Vagina (tissue), 2 donors: ENCODE measurements at places on chromosomes 4 and X.
A peak's percentile ranks its signal among the peaks of the same experiment; 100 is the strongest.

GRCh38 chr4:150140774-150141400, 62.6 kb downstream of the DCLK2 start:
- DNase-seq: no peak

DNA sequence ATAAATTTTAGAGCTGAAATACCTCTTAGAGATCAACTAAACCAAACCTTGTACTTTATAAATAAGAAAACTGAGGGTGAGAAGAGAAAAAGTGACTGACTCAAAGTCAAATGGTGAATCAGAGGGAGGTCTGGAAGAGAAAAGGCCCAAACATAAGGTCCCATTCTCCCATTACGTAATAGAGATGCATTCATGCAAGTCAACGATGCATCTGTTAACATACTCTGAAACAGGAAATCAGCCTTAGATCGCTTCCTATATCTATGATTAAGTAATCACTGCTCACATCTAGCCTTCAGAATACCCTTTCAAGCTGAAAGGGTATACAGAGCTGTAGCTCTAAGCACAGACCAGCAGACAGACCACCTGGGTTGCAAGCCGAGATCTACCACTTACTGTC, 6.5 kb downstream of the RNF150 start:
- DNase-seq: no peak

GRCh38 chr4:22202975-22203710, 254.6 kb upstream of the KCNIP4 start:
- DNase-seq: no peak

DNA sequence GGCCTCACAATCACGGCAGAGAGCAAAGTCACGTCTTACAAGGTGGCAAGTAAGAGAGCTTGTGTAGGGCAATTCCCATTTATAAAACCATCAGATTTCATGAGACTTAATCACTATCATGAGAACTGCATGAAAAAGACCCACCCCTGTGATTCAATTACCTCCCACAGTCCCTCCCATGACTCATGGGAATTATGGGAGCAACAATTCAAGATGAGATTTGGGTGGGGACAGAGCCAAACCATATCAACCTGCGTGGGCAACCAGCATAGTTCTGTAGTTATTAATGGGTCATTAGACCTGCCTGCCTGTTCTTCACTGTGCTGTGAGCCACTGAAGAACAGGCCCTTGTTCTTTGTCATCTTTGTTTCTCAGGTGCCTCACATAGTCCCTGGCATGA, 593.7 kb upstream of the BOD1L1 start:
- DNase-seq: no peak

- DNase-seq: no peak
Measured at GRCh38 chrX:39196192-39197102, 395.2 kb downstream of the MID1IP1 start.

DNA sequence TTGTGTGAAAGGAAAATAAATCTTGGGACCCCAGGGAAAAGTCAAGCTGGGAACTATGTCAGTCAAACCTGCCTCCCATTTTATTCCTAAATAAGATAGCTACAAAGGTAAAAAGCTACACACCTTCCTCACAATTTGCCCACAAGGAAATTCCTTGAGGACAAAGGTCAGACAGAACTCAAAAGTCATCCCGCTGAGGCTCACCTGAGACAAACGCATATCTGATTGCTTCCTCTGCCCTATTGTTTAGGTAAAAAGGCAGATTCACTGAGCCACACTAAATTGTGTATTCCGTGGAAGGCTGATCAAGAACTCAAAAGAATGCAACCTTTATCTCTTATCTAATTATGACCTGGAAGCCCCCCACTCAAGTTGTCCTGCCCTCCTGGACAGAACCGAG, 58.7 kb upstream of the MAML3 start:
- DNase-seq: no peak

- no peak for DNase-seq
Measured at GRCh38 chr4:39706741-39707511, 9.0 kb downstream of the UBE2K start.

GRCh38 chrX:70301716-70302115, 11.8 kb downstream of the KIF4A start:
- no peak for DNase-seq

- no peak for DNase-seq
Measured at GRCh38 chr4:150117629-150118028, 39.4 kb downstream of the DCLK2 start.

GRCh38 chr4:76997077-76997476, 47.5 kb downstream of the SEPTIN11 start:
- DNase-seq: no peak

- DNase-seq: no peak
Measured at GRCh38 chrX:63585936-63586335, 199.1 kb downstream of the ARHGEF9 start.

DNA sequence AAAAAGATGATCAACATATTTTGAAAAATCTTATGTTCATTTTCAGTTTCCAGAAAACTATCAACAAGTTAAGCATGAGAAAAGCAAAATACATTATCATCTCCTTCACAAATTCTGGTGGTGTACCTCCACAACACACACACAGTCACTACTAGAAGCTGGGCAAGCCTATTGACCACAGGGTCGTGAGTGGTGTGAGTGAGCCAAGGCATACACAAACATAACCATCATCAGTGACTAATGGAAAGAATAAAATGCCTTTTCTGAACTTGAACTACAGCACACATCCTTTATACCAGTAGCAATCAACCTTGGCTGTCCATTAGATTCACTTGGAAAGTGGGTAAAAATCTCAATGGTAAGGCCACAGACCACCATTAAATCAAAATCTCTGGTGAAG, 180.2 kb downstream of the FAM47B start:
- no peak for DNase-seq

DNA sequence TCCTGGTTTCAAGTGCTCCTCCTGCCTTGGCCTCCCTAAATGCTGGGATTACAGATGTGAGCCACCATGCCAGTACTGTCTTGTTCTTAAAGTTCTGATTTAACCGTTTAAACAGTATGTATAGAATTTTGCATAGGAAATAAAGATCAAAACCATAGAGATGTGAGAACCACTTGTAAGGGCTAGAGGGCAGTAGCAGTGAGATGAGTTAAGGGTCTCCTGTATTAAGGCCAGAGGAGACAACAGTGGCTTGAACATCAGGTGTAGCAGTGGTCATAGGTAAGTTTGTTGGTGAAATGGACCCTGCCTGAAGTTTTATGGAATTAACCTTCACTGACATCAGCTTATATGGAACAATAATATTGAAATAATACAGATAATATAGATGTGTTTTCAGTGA, 155.7 kb downstream of the SLC4A4 start:
- no peak for DNase-seq

- no peak for DNase-seq
Measured at GRCh38 chr4:16706251-16706650, 192.2 kb downstream of the LDB2 start.

- no peak for DNase-seq
Measured at GRCh38 chr4:146271466-146271865, 57.1 kb downstream of the REELD1 start.

GRCh38 chr4:53589511-53589910, 1.8 kb downstream of the LNX1 start:
- DNase-seq: no peak

DNA sequence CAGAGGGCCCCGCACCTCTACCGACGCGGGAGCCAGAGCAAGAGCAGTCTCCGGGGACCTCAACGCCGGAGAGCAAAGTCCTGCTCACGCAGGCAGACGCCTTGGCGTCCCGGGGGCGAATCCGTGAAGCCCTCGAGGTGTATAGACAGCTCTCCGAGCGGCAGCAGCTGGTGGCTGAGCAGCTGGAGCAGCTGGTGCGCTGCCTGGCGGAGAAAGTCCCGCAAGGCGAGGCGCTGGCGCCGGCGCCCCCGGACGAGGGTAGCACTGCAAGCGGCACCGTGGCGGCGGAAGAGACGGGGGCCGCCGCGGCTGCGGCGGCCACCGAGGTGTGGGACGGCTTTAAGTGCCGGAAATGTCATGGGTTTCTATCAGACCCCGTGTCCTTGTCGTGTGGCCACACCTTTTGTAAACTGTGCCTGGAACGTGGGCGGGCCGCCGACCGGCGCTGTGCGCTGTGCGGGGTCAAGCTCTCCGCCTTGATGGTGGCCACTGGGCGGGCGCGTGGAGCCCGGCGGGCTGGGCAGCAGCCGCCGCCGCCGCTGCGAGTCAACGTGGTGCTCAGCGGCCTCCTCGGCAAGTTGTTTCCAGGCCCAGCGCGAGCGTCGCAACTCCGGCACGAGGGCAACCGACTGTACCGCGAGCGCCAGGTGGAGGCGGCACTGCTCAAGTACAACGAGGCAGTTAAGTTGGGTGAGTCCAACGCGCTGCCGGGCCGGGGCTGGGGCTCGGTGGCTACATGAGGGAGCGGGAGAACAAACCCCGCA, 672 bp downstream of the LONRF3 start:
- DNase-seq: peak; percentile 74

GRCh38 chr4:187417721-187418120, 577.9 kb upstream of the ZFP42 start:
- no peak for DNase-seq

- DNase-seq: no peak
Measured at GRCh38 chr4:141346144-141346543, 125.4 kb downstream of the ZNF330 start.

GRCh38 chr4:124459941-124460310, 252.6 kb downstream of the ANKRD50 start:
- no peak for DNase-seq

DNA sequence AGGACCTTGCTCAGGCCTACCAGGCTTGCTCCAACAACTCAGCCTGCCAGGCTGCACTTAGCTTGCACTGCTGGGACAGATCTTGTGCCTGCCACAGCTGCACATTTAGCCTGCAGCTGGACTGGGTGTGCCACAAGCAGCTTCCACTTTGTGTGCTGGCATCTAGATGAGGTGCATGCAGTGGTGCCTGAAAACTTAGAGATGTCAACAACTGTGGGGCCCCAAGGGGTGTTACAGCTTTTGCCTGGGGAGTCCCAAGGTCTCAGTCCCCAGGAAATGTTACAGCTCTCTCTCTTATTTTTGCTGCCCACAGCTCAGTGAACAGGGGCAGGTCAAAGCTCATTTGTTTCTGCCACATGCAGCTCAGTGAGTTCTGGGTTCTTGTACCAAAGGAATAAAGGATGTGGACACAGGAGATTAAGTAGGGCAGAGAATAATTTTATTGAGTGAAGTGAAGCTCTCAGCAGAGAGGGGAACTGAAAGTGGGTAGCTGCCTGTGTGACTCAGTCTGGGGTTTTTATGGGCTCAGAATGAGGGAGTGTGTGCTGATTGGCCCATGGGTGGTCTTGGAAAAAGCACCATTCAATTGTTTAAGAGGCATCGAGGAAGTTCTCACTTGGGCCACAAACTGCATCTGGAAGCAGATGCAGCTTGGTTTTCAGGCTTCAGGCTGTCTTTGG, 828.3 kb downstream of the TECRL start:
- DNase-seq: no peak

DNA sequence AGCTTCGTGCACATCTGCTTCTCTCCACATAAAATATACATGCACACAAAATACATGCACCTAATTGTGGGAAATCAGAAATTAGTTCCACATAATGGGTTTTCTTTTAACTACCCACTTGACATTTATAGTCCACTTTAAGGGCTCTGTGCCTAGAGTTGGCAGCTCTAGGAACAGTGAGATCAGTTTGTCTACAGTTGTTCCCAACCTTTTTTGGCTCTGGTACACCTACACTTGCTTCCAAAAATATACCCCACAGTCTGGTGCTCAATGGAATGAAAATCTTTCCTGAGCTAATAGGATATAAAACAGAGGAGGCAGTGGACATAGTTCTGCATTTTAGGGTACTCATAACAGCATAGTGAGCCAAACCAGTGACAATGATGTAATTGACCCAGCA, 36.1 kb downstream of the HDAC8 start:
- no peak for DNase-seq

DNA sequence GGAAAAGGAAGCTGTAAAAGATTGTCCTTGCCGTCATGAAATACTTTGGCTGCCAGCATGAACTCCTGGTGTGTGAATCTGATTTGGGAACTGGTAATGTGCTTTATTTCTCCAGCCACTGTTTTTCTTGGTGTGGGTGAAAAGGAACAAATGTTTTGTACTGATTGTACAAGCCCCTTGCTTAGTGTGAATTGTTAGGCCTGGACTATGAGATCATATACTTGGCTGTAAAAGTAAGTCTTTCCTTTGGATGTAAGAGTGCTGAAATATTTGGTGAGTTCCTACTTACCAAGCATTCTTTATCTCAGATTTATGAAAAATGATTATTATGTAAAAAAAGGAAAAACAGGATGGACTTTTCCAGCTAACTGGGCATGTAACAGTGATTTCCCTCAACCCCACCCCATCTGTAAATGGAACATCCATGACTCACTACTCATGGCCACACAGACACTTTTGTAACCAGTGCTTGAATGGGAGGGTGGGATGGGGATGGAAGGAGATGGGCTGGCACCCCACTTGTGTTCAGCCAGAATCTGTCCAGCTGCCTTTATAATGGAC, 6.3 kb downstream of the FNIP2 start:
- no peak for DNase-seq

- no peak for DNase-seq
Measured at GRCh38 chr4:188934320-188934962, 795.2 kb downstream of the TRIML1 start.

- DNase-seq: no peak
Measured at GRCh38 chr4:2357821-2358745, 60.4 kb downstream of the ZFYVE28 start.

GRCh38 chrX:37470711-37471110, 100.8 kb upstream of the LANCL3 start:
- no peak for DNase-seq

DNA sequence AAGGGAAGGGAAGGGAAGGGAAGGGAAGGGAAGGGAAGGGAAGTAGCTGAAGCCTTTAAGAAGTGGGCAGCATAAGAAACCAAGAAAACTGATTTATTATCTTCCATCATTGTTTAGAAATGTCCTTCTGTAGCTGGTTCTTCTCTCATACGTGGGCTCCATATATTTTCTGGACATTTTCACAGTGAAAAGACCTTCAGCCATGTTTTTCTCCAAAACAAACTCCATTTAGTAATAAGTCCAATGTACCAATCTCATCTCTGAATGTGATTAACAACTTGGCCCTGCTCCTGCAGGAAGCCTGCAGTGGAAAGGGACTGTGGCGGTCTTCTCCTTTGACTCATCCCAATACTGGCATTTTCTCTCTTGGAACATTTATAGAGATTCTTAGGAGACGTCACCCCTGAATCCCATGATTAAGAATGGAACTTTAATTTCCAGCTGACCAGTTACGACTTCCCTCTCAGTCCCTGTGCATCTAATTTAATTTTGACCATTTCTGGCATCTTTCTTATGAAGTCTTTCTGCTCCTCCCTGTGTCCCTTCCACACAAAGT, 96.6 kb upstream of the GUCY1A1 start:
- DNase-seq: no peak

- DNase-seq: no peak
Measured at GRCh38 chr4:53543561-53543960, 47.7 kb downstream of the LNX1 start.

- no peak for DNase-seq
Measured at GRCh38 chrX:68947882-68948605, 119.2 kb downstream of the EFNB1 start.

DNA sequence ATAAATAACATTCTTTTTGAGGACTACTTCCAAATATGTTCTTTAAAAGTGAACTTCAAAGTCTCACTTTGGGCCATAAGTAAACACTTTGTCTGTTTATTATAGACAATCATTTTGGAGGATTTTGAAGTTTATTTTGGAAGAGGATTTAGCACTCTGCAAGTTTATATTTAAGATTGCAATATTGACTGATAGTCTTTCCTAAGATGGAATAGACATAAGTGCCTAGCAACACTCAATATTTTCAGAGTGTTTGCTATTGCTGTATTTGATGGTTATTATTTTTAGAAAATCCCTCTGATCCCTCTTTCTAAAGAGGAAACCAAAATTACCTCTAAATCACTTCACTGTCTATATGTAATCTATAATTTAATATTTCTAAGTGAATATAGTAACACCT, 42.8 kb upstream of the MAD2L1 start:
- DNase-seq: no peak
